Stimulated activated CD4-positive, alpha-beta T cell treated with anti-CD3 and anti-CD28 coated beads, Interleukin-1b, Interleukin-23, amount 100 ng/mL, for 24 hours (primary cell): ENCODE measurements at places on chromosomes 5 and 9.

- no peak for DNase-seq
Observed at GRCh38 chr9:87464992-87465378, 32.7 kb upstream of the DAPK1 start.

DNA sequence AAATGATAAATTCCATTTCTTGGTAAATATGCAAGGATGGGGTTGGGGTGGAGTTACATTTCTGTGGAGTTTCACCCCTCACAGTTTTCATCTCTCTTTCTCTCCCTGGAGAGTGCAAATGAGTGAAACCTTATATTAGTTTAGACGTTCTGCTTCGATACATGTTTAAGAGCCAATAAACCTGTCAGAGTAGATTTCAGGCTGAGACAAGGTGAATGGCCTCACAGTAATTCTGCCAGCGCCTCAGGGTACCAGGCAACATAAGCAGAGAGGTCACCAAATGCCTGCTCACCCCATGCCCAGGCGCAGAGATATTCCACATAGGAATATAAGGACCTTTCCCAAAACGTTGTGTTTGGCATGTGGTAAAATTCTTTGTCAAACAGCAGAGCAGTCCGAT, 154.9 kb upstream of the VLDLR start:
- DNase-seq, result no peak

DNA sequence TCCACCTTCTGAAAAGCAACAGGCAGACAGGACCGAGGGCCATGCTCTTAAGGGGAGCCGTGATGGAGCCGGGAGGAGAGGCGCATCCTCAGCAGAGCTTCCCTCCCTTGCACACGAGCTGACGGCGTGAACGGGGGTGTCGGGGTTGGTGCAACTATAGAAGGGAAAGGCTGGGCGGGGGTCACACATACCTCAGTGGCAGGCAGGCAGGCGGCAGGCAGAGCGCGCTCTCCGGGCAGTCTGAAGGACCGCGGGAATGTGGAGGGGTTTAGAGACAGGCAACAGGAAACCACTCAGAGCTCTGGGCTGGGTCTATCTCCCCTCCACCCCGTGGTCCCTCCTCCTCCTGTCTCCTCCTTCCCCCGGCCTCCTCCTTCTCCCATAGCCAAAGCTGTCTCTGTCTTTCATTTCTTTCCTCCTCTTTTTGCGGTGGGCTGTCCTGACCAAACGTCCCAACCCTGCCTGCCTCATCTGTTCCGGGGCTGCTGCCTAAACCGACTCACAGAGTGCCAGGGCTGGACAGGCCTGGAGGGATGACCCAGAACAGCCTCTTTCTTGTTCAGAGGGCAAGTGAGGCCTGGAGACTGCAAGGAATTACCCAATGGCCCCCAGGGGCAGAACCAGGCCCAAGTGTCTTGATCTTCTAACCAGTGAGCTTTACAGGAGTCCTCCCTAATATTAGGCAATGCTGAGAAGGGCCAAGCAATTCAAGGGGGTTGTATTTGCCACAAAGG, at the start of gene SPARC:
SPARC (minus strand) TSS at position 242 of the 734 bp plus-strand sequence. CDS start 10,727 bp downstream, outside the sequence.
- DNase-seq, result no peak

GRCh38 chr5:43839218-43839617, 236.2 kb downstream of the NNT start:
- no peak for DNase-seq

DNA sequence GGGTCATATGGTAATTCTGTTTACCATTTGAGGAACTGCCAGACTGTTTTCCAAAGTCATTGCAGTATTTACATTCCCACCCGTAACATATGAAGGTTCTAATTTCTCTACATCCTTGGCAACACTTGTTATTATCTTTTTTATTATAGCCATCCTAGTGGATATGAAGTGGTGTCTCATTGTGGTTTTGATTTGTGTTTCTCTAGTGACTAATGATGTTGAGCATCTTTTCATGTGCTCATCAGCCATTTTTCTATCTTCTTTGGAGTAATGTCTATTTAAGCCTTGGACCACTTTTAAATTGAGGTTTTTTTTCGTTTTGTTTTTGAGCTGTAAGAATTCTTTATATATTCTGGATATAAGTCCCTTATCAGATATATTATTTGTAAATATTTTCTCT, 132.8 kb upstream of the RUSC2 start:
- no peak for DNase-seq

GRCh38 chr5:143554187-143554717, 150.8 kb upstream of the NR3C1 start:
- no peak for DNase-seq

DNA sequence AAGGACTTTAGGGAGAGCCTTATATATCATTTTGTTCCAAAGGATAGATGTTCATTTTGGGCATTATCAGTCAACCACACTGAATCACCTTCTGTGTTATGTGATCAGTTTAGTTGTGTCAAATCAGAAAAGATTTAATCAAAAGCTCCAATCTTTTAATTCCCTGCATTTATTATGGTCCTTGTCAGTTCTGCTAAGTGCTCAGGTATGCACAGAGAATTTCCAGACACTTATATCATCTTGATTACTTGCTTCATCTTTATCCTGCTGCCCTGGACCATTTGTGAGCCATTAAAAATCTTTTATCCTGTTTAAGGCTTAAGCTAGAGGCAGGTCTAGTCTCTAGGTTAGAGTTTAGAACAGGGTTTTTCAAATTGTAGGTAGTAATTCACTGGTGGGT, 179.1 kb downstream of the CWC27 start:
- DNase-seq, result no peak

GRCh38 chr5:68369023-68369359, 153.4 kb downstream of the PIK3R1 start:
- DNase-seq, result no peak

GRCh38 chr5:60248901-60249300, 355.4 kb upstream of the PDE4D start:
- no peak for DNase-seq

DNA sequence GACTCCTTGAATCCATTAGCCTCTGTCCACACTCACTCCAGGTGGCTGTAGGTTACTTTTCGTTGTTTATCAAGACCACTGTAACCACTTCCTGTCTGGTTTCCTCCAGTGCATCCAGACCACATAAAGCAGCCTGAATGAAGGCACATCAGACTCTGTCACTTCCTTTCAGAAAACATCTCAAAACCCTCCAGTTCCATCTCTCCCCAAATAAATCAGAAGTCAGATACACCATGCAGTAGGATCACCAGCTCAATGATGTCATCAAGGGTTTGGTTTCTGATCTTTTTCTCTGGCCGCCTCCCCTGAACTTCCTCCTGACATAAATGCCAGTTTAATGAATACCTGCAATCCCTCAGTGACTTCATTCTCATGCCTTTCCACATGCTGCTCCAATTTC, 161.2 kb downstream of the ZNF462 start:
- no peak for DNase-seq

DNA sequence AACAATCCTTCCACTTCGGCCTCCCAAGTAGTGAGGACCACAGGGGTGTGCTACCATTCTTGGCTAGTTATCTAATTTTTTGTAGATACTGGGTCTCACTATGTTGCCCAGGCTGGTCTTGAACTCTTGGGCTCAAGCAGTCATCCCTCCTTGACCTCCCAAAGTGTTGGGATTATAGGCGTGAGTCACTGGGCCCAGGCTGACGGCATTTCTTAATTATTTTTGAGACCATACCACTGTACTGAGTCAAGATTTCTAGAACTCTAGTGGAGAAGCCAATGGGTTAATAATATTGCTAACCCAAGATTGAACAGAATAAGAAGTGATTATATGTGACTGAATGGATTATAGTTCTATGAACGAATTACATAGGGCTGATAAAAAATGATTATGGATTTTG, 66.7 kb downstream of the TARS1 start:
- no peak for DNase-seq

GRCh38 chr5:97043511-97043910, 98.9 kb downstream of the LIX1 start:
- no peak for DNase-seq

GRCh38 chr5:141879941-141880738, 1.9 kb upstream of the PCDH1 start:
- no peak for DNase-seq

GRCh38 chr5:141814064-141814964, 63.9 kb downstream of the PCDH1 start:
- peak; percentile 7 for DNase-seq

GRCh38 chr9:111484572-111484894, 350 bp upstream of the ECPAS start:
- no peak for DNase-seq

DNA sequence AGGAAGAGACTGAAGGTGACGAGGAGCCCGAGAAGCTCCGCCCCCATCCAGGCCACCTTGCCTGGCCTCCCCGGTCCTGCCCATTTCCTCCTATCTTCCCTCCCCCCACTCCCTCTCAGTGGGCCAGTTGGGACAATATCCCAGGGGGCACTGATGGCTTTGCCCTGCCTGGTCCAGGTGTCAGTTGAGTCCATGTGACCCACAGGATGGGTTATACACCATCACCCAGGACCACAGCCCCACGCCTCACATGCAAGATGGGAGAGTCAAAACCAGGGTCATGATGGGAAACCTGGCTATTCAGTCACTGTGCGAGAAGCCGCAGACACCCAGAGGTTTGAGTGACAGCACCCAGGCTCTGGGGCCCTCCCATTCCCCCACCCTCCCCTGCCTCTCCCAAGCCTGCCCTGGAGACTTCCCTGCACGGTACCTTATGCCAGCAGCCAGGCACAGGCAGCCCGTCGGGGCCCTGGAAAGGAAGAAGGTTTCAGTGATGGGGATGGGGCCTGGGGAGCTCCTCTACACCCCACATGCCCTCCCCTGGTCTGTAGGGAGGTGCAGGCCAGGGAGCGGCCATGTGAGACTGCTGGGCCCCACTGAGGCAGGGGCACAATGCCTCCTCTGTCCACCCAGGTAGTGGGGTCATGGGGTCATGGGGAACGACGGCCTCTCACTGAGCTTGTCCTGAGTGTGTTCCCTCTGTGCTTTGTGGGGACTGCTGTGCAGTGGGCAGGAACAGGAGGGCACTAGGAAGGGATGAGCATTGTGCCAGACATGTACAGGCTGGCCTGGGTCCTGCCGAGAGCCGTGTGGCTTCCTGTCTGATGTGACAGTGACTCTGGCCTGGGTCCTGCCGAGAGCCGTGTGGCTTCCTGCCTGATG, 6.3 kb upstream of the PHYKPL start:
- DNase-seq, result no peak

DNA sequence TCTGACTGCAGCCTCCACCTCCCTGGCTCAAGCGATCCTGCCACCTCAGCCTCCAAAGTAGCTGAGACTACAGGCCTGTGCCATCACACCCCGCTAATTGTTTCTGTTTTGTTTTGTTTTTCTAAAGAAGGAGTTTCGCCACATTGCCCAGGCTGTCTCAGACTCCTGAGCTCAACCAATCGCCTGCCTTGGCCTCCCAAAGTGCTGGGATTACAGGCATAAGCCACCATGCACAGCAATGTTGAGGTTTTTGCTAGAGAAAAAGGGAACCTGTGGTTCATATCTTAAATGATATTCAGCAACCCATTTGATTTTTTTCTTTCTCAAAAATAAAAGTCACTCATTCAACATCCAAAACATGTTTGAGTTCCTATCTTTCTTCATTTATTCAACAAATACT, 20.4 kb upstream of the DELE1 start:
- DNase-seq, result no peak
